ENCODE measurements at places on chromosomes 7 and 10.

DNA sequence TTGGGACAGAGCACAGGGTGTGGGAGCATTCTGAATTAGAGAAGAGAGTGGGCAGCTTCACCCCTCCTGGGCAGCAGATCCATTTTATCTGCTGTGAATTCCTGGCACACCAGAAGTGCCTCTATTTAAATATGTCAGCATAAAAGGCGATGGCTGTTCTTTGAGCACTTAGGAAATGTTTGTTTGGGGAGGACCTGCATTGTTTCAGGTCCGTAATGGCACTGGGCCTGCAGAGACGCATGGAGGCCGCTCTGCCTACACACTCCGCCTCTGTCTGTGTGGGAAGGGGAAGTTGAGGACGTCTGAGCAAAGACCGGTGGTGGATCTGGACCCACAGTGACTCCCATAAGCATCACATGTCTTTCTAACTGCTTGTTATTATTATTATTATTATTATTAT is 253.2 kb downstream of the CAMK1D start:
- H3K4me1 ChIP-seq, result peaks cover 3% of the 10 kb centered on the region
- no peak overlapping the region for H3K27ac ChIP-seq
- H3K4me3 ChIP-seq, result no peak overlapping the region
- H3K27me3 ChIP-seq, result no peaks in the 10 kb centered on the region

DNA sequence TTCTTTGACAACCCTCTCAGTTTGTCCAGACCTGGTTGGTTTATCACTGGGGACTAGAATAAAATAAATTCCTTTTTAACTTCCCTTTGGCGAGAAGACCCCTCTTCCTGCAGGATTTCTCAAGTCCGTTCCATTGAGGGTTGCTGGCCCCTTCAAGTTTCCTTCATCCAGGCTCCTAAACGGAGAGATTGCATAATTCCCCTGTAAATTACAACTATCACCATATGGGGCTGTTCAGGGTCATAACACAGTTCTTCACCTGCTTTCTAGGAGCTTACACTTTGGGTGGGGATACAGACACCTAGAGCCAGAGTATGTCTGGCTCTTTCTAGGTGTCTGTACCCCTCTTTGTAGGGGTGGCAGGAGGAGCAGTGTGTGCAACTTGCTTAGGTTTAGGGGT is 3.3 kb upstream of the COPS6 start:
- no peak for DNase-seq
- H3K27me3 ChIP-seq, result no peaks in the 10 kb centered on the region
- no peak overlapping the region for H3K4me3 ChIP-seq
- H3K4me1 ChIP-seq, result peaks cover 21% of the 10 kb centered on the region
- H3K36me3 ChIP-seq, result peaks cover 5% of the 10 kb centered on the region

- no peak for DNase-seq
- H3K36me3 ChIP-seq, result no peaks in the 10 kb centered on the region
- no peak overlapping the region for H3K27ac ChIP-seq
- no peaks in the 10 kb centered on the region for H3K4me1 ChIP-seq
Measured at GRCh38 chr7:8386926-8387550, 46.4 kb upstream of the NXPH1 start.

- H3K4me1 ChIP-seq, result no peaks in the 10 kb centered on the region
- no peak overlapping the region for H3K27ac ChIP-seq
- no peak overlapping the region for H3K4me3 ChIP-seq
- no peaks in the 10 kb centered on the region for H3K36me3 ChIP-seq
Measured at GRCh38 chr7:24401628-24402593, 117.9 kb downstream of the NPY start.

Data from RWPE2 (cell line).